ENCODE measurements at places on chromosomes 4 and X. TPM values are rescaled to one million over a fixed set of nuclear protein-coding genes. Genes with fewer than 3 reads are reported as not detected.

Gene IL13RA2
- not detected for total RNA-seq

Gene TTC29
- 1.1 TPM for total RNA-seq

Gene PASD1
- not detected for total RNA-seq

Gene TDO2
- total RNA-seq, result not detected

Gene C4orf36
- 1.5 TPM for total RNA-seq

Gene HOPX
- 51.0 TPM for total RNA-seq

Gene NPY5R
- total RNA-seq, result 2.7 TPM

Gene FAM184B
- total RNA-seq, result not detected

Gene SMIM31
- not detected for total RNA-seq

Gene NDNF
- 1.6 TPM for total RNA-seq
